ENCODE measurements at places on chromosomes 6 and 20.

DNA sequence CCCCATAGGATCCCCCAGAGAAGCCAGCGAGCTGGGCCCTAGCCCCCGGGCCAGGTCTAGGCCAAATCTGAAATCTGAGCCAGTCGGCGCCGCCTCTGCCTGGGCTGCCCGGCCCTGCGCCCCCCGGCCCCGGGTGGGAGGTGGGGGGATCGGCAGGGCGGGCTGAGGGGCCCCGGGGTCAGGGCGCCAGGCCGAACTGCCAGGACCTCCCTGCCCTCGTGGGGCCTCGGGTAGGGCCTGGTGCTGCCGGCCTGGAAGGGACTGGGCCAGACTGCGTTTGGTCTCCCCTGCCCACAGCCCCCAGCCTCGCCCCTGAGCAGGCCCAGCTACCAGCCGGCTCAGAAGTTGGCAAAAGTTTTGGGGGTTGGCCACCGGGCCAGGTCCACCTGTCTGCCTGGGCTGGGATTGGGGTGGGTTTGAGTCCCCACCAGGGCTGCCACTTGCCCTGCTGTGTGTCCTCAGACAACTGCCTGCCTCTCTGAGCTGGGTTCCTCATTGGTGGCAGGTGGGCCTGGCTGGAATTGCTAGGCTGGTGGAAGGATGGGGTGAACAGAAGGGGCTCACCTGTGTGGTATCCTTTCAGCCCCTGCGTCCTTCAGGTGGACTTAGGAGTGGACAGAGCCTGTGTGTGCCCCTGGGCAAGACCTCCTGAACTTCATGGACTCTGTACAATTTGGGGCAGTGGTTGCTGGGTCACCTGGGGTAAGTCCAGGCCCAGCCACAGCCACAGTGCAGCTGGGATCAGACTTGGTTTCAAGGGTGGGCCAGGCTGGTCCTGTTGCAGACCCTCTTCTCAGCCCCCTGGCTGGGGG, 801 bp downstream of the SRC start:
- no peak for DNase-seq

GRCh38 chr20:47782076-47782475, 3.2 kb downstream of the SULF2 start:
- no peak for DNase-seq

- no peak for DNase-seq
Observed at GRCh38 chr6:36865835-36866234, 8.8 kb downstream of the PPIL1 start.

- no peak for DNase-seq
Observed at GRCh38 chr6:17719323-17720041, 12.8 kb upstream of the NUP153 start.

- no peak for DNase-seq
Observed at GRCh38 chr6:34146801-34147592, 1.1 kb upstream of the GRM4 start.

- DNase-seq: no peak
Observed at GRCh38 chr6:137688230-137688971, 178.7 kb upstream of the TNFAIP3 start.

DNA sequence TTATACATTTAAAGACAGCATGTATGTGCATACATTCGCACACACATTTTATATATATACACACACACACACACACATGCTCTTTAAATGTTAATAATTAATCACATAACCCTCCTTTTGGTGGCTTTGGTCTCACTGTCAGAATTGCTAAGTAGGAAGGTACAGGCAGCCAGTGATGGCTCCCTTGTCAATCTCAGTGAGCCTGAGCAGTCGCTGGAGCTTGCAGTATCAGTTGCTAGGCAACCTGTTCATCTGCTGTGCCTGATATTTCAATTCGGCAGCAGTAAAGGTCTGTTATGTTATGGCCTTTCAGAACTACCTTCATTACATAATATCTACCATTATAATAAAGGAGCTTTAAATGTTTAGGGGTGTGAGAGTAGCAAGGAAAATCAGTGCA, 374.3 kb downstream of the LMBRD1 start:
- no peak for DNase-seq

DNA sequence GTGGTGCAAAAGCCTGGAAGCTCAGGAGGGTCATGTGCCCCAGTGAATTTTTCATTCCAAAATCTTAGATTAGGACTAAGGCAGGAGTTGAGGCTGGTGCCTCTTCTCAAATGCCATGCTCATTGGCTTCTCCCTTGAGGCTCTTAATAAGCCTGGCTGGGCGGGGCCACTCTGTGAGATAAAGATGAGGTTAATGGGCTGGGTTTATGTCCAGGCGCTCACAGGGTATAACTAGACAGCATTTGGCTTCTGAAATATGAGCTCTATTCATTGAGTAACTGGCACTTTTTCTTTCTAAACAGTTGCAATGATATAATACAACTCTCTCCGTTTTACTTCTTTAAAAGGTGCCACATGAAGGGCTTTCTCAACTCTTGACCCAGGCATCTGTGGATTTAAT, 156.3 kb downstream of the SCML4 start:
- DNase-seq: no peak

- no peak for DNase-seq
Observed at GRCh38 chr20:13054011-13054410, 45.2 kb downstream of the SPTLC3 start.

- no peak for DNase-seq
Observed at GRCh38 chr20:32535953-32536823, 48.9 kb downstream of the NOL4L start.
